SHP77 treated with DMSO at 0.1 percent for 48 hours (cell line): ENCODE measurements at places on chromosomes 2 and 18.

- no peak for DNase-seq
Measured at GRCh38 chr2:23838996-23839395, 87.9 kb downstream of the ATAD2B start.

DNA sequence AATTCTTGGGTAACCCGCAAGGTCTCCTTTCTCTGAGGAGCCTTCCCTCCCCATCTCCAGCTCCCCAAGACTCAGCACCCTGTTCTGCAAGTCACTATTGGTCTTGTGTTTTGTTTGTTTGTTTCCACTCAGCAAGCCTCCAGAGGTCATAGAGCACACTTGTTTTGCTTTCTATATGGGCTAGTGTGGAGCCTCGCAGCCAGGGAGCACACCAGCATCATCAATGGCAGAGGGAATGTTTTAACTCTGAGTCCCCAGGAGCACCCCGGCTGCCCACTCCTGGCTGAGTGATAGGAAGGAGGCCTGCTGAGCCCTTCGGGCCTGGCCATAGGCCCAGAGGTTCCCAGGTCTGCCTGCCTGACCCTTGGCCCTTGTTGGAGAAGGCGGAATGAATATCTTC, 36.6 kb downstream of the GLI2 start:
- DNase-seq, result no peak

GRCh38 chr2:154187948-154188347, 316.2 kb downstream of the GALNT13 start:
- no peak for DNase-seq

GRCh38 chr2:215031321-215031720, 107.1 kb downstream of the ABCA12 start:
- no peak for DNase-seq

- DNase-seq, result peak; percentile 4
Measured at GRCh38 chr2:214575030-214575429, 164.2 kb downstream of the VWC2L start.

GRCh38 chr2:223855426-223855825, 18.0 kb upstream of the AP1S3 start:
- no peak for DNase-seq
